ENCODE measurements at places on chromosomes 7 and 10.
A peak's percentile ranks its signal among the peaks of the same experiment; 100 is the strongest.

DNA sequence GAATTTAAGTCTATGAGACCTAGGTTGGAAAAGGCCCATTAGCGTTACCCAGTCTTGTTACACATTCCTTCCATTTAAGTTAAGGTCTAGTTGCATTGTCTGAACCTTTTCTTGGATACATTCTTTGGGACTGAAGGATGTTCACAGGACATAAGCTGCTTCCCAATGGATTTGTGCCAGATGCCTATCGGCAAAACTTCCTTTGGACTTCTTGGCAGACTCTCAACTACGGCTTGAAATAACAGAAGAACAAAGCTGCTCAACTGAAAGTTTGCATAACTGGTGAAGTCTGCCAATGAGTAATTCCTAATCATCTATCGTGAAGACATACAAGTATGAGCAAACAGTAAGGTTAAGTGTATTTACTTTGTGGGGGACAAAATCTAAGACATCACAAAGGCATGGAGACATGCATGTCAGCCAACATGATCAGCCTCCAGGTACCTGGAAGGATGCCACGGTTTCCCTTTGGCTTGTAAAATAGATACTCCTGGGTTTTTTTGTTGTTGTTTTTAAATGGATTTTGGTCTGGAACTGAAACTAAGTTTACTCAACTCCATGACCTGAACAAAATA, 35.4 kb downstream of the MALSU1 start:
- DNase-seq = peak; percentile 100

GRCh38 chr7:158061884-158062656, 525.6 kb downstream of the PTPRN2 start:
- no peak for DNase-seq

DNA sequence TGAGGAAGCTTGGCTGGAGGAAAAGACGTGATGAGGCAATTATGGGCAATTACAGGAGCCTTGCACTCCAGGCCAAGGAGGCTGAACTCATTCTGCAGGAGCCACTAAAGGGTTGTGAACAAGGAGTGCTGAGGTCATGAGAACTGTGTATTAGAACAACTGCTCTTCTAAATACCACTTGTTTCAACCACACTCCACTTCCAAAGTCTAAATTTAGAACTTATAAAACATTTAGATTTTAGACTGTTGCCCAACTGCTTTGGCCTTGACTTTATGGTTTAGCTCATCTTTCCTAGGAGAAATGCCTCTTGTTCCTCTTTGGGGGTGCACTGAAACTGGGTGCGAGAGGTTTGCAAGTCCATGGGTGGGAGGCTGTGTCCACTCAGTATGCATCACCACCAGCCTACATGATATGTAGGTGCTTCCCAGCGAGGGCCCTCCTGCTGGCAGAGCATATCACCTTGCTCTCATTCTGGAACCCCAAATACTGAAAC, 199.7 kb upstream of the AOAH start:
- DNase-seq = no peak

DNA sequence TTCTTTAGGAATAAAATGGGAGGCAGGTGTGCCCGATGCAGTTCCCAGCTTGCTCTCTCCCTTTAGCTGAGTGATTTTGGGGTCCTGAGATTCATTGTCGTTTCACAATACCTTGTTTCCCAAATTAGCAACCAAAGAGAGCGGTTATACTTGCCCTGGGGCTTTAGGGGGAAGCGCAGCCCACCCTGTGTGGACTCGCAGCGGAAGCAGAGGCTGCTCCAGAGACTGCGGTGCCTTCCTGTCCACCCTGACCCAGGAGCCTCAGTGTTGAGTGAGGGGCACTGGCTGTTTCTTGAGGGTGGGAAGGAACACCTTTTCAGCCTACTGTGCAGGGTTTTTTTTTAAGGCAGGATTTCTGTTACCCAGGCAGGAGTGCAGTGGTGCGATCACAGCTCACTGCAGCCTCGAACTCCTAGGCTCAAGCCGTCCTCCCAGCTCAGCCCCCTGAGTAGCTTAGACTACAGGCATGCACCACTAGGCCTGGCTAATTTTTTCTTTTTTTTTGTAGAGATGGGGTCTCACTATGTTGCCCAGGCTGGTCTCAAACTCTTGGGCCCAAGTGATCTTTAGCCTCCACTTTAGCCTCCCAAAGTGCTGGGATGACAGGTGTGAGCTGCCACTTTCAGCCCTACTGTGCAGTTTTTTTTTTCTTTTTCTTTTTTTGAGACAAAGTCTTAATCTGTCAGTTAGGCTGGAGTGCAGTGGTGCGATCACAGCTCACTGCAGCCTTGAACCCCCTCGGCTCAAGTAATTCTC, 67.0 kb downstream of the DNAJB6 start:
- DNase-seq = no peak

DNA sequence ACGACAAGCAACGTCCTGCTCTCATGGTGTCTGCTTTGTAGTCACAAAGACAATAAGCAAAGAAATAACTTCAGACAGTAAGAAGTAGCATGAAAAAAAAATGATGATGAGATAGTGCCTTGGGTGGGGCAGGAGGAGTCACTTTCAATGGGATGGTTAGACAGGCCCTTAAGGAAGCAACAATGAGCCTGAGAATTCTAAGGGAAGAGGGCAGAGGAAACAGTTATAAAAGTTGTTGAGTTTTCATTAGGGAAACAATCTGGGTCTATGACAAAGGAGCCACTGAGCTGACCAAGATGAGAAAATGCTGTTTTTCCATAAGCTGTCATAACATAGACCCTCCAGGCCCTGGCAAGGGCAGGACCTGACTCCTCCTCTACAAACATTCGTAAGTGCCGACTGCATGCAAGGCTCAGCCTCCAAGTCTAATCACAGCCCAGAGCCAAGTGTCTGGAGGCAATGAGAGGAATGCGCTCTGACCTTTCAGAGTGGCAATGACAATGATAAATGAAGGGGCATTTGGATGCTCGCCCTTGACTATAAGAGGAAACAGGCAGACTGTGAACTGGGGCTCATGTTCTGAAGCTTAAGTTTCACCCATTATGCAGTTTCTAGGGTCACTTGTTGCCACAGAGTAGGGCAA, 43.7 kb downstream of the PPP1R3C start:
- no peak for DNase-seq

DNA sequence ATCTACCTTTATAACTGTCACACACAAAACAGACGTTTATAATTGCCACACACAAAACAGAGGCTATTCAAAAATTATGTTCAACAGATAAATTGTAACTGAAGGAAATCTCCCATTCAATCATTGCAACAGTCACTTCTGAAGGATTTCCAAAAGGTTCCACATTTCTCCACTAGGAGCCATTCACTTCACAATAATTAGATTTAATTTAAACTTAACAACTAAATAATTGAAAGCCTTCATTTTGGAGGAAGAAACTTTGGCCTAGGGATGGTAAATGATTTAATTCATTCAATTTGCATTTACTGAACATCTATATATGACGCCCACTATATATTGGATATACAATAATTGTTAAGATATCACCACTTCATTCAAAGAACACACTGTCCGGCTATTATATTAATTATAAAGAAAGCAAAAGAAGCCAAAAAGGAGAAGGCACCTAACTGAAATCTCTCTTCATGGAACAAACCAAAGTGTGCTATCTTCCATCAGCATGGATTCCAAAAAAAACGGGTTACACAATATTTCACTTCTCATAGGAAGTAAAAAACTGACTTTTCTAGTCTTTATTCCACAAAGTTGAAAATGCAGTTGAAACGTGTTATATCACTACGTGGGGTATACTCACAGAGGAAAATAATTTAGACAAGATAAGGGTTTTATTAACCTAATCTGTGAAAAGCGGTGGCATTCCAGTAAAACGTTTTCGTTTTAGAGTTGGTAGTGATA, 1.7 kb downstream of the ATAD1 start:
- DNase-seq = peak; percentile 12

DNA sequence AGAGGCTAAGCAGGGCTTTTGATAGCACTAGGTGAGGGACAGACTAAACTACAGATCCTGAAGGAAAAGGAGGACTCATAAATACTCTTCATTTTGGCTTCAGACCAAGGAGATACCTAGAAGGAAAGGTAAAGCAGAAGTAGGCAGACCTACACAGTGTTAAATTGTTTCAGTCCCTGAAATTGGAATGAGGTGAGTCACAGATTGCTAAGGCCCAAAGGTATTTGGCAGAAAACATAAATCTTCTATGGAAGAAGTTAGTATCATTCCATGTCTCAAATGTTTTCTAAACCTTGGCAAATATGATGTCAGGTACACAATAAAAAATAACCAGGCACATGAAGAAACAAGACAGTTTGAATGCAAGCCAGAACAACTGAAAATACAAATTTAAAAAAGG, 30.0 kb downstream of the MTERF1 start:
- DNase-seq = peak; percentile 60

GRCh38 chr7:51278797-51279196, 37.8 kb downstream of the COBL start:
- no peak for DNase-seq

GRCh38 chr10:21399392-21400035, 126.0 kb downstream of the SKIDA1 start:
- peak; percentile 78 for DNase-seq

GRCh38 chr7:111510062-111510461, 52.2 kb downstream of the IMMP2L start:
- DNase-seq = no peak

- DNase-seq = no peak
Measured at GRCh38 chr10:47344996-47345870, 2.9 kb upstream of the RBP3 start.

- no peak for DNase-seq
Measured at GRCh38 chr10:97001183-97001991, 169.3 kb downstream of the LCOR start.

- DNase-seq = no peak
Measured at GRCh38 chr7:132380059-132380458, 196.2 kb downstream of the PLXNA4 start.

DNA sequence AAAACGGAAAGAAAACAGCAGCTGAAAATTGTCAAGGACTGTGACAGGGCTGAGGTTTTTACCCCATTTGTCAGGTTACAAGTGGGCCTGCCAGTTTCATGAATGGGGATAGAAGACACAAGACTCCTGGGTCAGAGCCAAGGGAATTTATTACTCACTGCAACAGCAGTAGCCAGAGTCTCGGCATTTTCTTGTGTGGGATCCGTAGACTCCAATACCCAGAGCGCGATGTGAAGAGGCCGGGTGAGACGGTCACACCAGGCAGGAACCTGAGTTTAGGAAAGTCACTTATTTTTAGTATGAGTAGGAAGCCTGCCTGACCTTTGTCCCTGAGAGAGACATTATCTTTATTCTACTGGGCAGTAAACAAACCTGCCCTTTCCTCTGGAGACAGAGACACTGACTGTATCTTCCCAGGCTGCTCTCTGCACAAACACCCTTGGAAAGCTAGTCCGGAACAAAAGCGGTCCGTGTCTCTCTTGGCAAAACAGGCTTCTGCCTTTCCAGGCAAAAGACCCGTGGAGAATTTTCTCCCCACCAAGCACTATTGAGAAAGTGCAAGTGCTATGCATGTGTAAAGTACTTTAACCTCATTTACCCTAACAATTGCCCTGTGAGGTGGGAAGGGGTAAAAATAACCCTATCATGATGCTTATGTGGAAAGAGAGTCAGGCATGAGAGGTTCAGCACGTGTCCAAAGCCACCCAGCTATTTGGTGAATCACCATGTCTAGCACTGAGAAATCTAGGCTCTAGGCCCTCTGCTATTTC, 58.4 kb downstream of the JCAD start:
- DNase-seq = peak; percentile 58
